ENCODE measurements at places on chromosomes 12 and 14.

DNA sequence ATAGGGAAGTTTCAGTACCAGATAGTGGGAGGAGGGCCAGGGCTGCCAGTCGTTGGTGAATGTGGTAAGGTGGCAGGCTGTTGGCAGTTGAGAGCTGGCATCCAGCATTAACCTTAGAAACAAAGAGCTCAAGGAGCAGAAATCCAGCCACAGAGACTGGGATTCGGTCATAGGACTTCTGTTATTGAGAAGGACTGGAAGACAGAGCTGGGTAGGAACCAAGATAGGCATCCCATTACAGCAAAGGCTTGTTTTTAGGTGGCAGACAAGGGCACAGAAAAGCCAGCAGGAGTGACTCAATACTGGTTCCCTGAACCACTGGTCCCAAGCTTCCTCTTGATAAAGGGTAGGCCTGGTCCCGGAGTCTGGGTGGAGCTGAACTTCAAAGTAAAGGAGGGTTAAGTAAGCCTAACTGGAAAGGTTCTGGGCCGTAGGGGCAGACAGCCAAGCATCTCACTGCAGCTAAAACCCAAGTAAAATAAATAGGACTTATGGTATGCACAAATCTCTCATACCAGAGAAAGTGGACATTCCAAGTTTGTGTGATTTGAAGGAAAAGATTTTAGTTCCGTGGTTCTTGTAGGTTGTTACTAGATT is 147.9 kb downstream of the ETV6 start:
- DNase-seq, result no peak

DNA sequence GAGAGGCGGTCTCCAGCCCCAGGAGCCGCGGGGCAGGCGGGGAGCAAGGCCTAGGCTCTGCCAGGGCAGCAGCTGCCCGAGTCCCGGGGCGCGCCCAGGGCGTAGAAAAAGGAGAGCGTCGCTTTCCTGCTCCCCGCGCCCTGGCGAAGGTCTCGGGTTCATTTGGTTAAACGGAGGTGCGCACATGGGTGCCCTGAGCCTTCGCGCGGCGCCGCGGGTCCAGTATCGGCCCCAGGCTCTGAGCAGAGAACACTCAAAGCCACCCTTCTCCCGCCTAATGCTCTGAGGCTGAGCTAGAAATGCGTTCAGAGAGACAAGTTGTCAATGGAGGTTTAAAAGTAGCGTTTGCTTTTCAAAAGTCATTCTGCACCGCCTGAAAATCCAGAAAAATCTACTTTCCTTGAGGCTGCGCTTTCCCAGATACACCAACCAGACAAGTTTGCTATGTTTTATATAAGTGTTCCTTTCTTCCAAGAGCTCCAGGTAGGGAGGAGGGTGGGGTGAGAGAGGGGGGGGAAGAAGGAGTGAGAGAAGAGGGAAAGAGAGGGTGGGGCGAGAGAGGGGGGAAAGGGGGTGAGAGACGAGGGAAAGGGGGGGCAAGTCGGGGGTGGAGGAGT is 1.5 kb downstream of the TMEM132C start:
- no peak for DNase-seq

GRCh38 chr14:58077621-58078020 is 74.4 kb downstream of the ARMH4 start:
- no peak for DNase-seq

GRCh38 chr12:45568808-45569207 is 160.7 kb upstream of the ARID2 start:
- no peak for DNase-seq

All from stimulated activated CD4-positive, alpha-beta T cell treated with anti-CD3 and anti-CD28 coated beads, Interleukin-4, amount 100 ng/mL, for 4 hours (primary cell).